Stimulated activated naive CD8-positive, alpha-beta T cell treated with anti-CD3 and anti-CD28 coated beads, Interleukin-15, amount 100 ng/mL, for 72 hours (primary cell): ENCODE measurements at places on chromosomes 2 and 18.

DNA sequence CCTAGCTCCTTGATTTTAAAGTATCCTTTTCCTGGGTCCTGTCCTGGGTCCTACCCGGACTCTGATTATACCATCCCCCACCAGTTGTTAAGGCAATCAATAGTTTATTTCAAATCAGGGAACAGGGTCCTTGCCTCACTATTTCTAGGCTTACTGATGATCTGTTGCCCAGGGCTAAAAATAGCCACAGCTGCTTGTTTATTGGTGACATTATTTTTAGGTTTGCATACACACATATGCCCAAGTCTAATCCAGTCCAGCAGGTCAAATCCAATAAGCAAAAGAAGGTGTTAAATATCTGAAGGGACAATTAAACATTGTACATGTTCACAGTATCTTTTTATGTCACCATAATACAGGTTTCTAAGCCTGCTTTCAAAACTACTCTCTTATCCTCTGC is 66.0 kb downstream of the RAB10 start:
- DNase-seq, result no peak

- DNase-seq, result no peak
Measured at GRCh38 chr18:2853926-2854664, 7.3 kb downstream of the EMILIN2 start.

DNA sequence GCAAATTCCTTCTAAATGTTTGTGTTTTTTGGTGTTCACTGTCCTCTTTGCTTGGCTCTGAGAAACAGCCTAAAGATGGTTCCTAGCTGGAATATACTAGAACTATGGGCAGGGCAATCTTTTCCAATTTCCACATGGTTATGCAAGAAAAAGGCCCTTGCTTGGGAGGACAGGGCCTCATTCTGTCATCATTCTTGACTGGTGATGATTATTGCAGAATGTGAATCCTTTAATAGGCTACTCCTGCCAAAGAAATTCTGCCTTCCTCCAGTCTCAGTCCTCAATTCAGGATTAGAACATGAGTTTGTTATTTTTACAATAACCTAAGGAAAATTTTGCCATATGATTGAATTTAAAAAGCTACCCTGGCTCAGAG is 218.7 kb downstream of the HNMT start:
- DNase-seq, result no peak

GRCh38 chr2:240112914-240113690 is 23.0 kb downstream of the COPS9 start:
- no peak for DNase-seq

DNA sequence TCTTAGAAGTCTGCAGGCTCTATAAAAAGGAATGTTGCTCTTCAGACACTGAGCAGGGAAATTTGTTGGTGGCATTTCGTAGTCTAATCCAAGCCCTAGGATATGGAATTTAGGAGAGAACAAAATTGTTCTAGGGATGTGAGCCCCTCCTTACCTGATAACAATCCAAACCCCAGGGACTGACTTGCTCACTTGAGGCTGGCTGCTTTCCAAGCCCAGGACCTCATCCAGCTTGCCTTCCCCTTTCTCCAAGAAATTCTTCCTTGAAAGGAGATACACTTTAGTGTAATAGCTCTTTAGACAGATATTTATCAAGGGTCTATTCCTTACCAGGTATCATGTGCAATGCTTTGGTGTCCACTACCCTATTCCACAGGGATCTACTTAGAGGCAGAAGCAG is 279.8 kb downstream of the C1D start:
- no peak for DNase-seq

DNA sequence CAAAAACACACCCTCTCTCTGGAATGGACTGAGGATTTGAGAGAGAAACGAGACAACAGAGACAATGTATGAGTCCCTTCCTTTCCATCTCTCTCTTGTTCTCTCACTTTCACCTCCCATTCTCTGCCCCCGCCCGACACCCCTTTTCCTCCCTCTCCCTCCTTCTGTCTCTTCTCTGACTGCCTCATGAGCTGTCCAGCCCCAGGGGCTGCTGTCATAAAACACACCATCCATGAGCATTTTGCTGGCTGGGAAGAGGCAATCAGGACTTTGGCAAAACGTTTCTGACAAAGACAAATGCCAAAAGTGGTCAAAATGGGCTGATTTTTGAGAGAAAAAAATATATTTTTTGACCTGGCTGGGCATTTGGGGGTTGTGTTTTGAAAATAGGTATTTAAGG is 377.2 kb downstream of the EN1 start:
- DNase-seq, result no peak

- no peak for DNase-seq
Measured at GRCh38 chr18:23819001-23819400, 129.7 kb downstream of the LAMA3 start.

DNA sequence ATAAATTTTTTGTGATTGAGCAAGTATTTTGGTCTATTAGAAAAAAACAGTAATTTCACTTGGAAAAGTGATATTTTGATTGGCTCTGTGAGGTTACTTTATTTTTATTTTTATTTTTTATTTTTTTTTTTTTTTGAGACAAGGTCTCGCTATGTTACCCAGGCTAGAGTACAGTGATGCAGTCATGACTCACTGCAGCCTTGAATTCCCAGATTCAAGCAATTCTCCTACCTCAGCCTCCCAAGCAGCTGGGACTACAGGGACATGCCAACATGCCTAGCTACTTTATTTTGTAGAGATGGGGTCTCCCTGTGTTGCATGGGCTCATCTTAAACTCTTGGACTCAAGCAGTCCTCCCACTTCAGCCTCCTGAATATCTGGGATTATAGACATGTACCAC is 60.9 kb upstream of the MGAT5 start:
- DNase-seq, result no peak

DNA sequence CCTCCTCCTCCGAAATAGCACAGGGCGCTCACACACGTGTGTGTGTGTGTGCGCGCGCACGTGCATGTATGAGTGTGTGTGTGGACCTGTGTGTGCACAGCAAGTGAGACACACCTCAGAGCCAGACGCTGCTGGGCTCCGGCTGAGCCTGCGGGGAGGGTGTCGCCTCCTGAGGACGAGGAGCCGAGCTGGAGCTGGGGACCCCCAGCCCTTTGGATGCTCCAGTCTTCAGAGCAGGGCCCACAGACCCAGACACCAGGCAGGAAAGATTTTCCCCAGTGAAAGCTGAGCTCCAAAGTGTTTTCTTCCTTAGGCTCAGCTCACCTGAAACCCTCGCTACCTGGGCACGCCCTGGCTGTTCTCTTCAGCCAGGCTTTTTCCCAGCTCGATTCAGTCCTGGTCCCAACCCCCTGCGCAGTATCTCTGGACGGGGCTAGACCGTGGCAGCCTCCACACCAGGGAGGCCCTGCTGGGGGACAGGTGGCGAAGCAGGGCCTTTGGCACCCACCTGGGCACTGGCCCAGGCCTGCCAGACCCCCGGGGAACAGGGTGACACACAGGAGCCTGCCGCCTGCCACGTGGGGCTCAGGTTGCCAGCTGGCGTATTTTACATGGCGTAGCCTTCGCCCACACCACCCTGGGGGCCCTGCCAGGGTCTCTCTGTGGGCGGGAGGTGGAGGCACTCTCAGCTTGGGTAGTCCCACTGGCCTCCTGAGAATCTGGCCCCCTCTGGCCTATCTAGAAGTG is 36.2 kb downstream of the PDIA6 start:
- DNase-seq, result no peak

DNA sequence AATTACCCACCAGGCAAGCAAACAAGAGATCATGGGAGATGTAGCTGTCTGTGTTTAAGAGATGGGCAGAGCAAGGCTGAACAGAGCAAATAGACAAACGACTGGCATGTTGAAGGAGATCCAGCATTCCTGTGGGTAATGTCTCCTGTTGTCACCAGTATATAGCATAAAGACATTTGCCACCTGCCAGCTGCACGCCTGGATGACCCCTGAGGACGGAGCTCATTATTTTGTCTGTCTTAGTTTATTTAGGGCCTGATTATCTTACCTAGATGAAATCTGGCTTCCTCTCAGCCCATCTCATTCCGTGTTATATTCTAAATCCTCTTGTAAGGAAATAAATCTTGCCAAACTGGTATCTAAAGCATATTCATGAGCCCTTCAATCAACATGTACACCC is 510.3 kb upstream of the LINC00305 start:
- DNase-seq, result no peak

- DNase-seq, result no peak
Measured at GRCh38 chr2:238055841-238056240, 5.0 kb upstream of the SCLY start.

- peak; percentile 90 for DNase-seq
Measured at GRCh38 chr2:234290671-234291070, 206.2 kb downstream of the ARL4C start.

DNA sequence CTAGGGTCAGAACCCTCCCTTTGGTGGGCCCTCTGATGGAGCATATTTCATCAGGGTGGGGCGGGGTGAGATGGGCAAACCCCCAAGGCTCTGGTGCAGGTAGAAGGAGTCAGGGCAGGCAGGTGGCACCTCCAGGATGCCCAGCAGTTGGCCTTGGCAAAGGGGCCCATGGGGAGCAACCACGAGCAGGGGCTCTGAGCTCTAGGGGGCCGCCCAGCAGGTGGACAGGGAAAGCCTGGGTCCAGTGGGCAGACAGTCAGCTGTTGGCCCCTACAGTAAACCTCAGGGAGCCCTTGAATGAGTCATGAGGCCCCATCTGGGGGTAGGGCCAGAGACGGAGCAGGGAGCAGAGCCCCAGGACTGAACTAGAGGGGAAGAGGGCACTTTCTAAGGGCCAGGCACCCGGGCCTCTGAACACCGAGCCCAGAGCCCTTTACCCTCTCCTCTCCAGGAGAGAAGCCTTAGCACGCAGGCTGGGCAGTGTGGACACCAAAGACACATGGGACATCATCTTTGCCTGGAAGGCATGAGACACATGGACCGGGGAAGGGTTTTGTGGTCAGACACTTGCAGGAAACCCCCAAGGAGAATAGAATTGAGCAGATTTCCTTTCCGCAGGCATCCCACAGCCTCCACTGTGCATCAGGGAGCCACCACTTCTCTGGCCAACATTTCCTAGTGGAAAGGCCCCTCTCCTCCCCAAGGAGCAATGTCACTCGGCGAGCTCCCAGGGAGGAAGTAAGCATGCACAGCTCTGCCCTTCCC is 257.3 kb downstream of the GLI2 start:
- no peak for DNase-seq

DNA sequence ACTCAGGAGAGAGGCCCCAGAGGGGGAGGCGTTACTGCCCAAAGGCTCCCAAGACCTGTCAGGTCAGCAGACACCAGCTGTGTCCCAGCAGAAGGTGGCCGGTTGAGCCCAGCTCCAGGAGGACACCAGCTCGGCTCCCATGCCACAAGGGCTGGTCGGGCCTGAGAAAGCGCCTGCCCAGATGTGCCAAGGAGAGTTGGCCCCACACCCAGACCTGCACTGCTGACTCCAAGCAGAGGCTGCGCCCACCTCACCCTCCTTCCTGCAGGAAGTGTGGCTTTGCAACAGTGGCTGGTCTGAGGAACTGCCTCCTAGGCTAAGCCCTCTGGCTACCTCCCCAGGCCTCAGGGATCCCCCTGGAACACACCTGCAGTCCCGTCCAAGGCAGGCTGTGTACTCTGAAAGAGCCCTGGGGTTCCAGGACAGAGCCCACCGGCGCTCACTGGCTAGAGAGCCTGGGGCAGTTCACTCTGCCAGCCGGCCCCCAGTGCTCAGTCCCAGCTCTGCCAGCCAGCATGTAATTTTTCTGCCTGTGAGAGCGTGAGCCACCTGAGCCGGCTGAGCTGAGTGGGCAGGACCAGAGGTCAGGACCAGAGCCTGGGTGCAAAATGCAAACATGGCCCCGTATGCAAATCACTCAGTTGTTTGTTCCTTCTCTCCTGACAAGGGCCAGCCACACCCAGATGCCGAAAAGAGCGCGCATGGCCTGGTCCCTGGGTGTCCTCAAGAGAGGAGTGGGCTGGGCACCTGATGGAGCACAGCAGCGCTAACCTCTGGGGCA is 36.9 kb upstream of the PTMA start:
- DNase-seq, result no peak

- no peak for DNase-seq
Measured at GRCh38 chr2:20582600-20583221, 68.2 kb downstream of the HS1BP3 start.

GRCh38 chr2:236565212-236565611 is 4.4 kb upstream of the ACKR3 start:
- DNase-seq, result no peak

DNA sequence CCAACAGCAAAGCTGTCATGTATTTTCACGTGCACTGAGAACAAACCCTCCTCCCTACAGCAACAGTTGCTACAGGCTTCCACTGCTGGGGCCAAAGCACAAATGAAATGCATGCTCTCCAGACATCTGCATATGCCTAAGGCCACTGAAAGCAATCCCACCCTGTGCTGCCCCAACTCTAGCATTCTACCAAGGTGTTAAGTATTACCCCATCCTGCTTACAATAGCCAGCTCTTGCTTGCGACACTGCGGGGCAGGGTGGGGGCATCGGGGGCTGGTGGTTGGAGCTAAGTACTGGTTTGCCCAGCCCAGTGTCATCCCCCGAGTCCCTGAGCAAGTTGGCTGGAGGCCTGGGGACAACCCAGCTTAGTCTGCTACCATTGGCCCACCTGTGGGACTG is 742.5 kb downstream of the TDRD15 start:
- no peak for DNase-seq

GRCh38 chr2:72028996-72029395 is 118.7 kb downstream of the CYP26B1 start:
- DNase-seq, result peak; percentile 6

GRCh38 chr2:232132181-232132580 is 170.7 kb downstream of the DIS3L2 start:
- DNase-seq, result no peak

DNA sequence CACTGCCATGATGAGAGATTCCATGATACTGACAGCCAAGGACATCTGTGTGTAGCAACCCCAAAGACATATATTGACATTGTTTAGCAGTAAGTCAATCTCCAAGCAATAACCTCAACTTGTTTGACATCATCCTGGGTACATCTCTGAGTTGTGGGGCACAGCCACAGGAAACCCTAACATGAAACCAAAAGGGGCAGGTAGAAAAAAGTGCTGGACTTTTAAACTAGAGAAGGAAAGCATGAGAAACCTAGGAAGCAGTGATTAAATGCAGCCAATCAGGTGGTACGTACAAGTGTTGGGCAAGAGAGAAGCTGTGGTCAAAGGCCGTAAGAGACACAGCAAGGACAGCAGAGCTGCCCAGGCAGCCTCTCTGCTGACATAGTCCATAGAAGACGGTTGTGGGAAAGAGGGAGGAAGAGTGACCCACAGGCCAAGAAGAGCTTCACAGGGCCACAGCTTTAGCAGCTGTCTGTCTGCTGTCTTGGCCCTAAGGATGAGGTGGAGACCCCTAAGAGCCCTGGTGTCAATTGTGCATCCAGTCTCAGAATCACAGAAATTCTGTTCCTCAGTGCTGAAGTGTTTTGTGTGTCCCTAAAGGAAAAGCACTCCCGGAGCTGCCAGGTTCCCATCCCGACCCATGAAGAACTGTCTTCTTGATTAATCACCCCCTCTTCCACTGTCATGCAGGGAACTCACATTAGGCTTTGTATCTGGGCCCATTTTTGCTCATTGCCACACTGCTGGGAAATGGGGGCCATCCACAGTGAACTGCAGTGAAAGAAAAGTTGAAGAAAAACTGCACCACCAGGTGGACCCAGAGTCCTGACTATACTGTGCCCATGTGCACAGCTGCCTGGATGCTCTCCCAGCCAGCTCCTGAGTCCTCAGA is 25.4 kb upstream of the CHN1 start:
- peak; percentile 13 for DNase-seq
